ENCODE measurements at places on chromosomes 1 and 21.
A peak's percentile ranks its signal among the peaks of the same experiment; 100 is the strongest.

DNA sequence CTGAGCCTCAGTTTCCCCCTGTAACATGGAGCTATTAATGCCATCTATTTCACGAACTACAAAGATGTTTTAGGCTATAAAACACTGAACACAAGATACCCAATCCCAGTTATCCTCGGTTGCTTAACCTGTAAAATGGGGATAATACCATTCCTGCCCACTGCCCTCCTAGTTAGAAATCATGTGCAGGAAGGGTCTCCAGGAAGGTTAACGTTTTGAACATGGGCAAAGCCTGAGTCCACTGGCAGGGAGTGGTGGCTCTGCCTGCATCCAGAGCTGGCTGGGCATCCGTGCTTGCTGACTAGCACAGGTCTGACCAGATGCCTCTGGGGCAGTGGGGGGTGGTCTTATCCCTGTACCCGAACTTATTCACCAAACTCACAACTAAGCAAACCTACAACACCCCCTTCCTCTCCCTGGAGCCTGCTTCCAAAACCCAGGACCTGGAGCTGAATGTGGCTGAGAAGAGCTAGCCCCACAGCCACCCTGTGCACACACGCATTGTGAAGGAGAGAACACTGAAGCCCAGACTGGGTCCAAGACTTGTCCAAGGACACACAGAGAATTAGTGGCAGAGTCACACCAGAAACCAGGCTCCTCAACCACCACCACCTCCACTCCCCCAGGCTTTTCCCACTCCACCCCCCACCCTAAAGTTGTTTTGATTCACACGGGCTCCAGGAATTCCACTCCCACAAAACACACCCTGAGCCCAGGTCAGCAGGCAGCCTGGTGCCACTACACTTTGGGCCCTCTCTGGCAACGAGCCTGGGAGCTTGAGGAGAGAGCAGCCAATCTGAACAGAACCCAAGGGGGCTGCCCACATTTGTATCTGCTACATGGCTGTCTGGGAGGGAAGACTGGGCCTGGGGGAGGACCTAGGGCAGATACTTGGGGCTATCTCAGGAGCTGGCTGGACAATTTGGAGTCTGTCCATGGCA is 1.6 kb downstream of the E2F2 start:
- DNase-seq = no peak

DNA sequence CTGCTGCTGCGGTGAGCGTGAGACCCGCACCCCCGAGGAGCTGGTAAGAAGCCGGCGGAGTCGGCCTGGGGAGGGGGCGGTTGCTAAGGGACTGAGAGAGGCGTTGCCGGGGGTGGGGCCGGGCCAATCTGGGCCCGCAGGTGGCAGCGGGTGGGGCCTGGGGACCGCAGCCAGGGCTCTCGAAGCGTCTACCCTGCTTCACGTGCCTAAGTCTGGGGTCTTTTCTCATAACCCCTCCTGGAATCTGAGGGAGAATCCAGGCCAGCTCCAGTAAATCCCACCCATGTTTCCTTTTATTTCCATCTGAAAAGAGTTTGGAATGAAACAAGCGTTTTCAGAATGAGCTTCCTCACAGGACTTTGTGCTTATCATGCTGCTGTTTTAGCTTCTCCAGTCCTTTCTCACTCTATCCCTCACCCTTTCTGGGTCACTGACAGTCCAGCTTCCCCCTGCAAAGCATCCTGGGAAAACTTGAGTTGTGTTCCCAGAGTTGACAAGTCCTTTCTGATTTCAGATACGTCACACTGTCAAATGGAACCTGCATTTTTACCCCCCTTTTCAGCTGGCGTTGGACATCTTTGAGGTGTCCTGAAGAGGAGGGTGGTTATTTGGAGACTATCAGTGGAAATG is 431 bp downstream of the CLCN6 start:
- DNase-seq = peak; percentile 48

DNA sequence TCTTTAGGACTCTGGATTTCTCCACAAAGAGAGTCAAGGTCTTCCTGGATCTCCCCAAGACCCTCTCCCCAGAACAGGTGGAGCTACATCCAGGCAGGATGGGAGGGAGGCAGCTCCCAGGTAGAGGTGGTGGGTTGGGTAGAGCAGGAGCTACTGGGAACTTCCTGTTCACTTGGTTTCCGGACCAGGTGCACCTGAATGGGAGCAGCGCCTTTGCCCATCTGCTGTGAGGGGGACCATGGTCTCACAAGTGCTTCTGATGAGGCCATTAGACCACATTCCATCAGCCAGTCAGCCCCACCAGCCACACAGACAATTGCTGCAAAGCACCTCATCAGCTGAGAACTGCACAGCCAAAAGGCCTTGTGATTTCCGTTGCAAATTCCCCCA is 188.8 kb downstream of the MATN1 start:
- no peak for DNase-seq

DNA sequence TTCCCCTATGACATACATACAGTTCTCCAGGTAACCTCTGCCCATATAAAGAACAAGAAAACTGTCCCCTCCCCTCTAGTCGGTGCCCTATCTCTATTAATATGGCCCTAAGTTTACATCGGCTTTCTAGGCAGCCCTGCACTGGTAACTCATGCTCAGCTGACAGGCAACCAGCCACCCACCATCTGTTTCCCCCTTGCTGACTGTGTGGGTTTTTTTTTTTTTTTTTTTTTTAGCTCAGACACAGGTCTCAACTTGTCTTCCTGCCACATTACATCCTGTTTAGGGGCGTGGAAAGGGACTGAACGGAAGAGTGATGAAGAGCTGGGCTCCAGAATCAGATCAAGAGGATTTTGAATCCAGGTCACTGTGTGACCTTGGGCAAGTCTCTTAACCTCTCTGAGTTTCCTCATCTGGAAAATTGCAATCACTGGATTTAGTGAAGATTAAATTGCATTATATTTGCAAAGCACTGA is 14.0 kb downstream of the LAPTM5 start:
- DNase-seq = peak; percentile 48

DNA sequence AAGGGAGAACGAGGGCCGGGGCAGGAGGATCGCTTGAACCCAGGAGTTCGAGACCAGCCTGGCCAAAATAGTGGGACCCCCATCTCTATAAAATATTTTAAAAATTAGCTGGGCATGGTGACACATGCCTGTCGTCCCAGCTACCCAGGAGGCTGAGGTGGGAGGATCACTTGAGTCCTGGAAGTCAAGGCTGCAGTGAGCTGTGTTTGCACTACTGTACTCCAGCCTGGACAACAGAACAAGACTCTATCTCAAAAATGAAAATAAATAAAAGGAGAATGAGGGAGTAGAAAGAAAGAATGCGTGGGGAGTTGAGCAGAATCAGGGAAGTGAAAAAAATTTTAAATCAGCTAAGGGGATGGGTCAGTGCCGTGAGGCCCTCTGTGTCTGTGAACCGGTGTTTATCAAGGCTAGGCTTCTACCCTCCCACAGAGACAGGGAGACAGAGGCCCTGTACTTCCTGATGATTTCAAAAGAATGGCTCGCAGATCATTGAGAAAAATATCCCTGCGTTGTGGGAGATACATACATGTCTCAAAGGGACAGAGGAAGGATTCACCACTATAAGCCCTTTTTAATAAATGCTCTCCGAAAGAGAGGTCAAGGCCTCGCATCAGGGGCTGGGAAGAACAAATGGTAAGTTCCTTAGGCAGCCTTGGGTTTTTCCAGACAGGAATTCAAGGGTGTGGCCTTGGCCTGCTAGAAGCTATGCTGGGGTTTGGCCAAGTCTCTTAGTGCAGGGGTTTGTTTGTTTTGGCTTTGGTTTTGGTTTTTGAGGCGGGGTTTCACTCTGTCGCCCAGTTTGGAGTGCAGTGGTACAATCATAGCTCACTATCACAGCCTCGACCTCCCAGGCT is 20.7 kb downstream of the IL10RB start:
- no peak for DNase-seq

DNA sequence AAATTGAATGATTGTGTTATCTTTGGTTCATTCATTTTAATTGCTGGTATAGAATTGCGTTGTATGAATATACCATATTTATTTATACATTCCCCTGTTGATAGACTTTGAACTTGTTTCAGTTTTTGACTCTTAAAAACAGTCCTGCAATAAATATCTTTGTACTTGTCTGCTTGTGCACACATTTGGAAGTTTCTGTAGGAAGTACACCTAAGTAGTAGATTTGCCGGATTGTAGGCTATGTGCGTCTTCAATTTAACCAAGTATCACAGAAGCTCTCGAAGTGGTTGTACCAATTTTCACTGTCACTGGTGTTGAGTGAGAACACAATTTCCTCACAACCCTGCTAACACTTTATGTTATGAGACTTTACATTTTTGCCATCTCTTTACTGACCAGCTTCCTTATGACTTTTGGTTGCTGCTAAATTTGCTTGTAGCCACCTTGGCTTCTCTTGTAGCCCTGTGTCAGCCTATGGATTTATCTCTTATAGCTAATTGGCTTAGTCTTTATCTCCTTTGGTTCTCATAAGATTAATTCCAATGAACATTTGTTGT is 2.2 kb downstream of the TTC3 start:
- no peak for DNase-seq

- no peak for DNase-seq
Observed at GRCh38 chr1:236363237-236363636, 30.8 kb upstream of the EDARADD start.

DNA sequence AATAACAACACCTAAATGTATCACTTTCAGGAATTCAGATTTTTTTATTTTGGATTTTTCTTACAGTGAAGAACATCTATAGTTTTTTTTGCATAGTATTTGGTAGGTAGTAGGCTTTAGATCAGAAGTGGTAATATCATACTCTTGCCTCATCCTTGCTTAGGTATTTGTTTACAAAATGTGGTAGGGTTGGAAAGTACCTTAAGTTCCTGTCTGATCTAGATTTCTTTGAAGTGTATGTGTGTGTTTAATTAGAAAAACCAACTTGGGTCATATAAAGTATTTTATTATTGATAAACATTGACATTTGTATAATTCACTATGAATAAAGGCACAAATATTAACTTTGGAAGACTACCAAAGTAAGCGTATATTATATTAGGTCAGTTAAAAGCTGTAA is 85.3 kb upstream of the GPR88 start:
- DNase-seq = no peak

GRCh38 chr1:22914633-22915217 is 57.9 kb downstream of the LACTBL1 start:
- DNase-seq = no peak

GRCh38 chr1:172414331-172414730 is 6.2 kb upstream of the C1orf105 start:
- no peak for DNase-seq

DNA sequence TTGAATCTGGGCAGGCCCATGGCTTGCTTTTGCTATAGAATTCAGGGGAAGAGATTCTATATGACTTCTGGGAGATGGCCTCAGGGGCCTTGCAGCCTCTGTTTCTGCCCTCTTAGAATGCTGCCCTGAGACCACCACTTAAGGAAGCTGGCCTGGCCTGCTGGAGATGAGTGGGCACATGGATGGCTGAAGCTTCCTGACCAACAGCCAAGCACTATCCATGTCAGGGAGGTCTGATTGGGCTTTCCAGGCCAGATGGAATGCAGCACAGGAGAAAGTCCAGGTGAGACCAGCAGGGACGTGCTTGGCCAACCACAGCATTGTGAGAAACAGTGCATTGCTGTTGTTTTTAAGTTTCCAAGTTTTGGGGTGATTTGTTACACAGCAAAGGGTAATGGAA is 308.1 kb downstream of the PTPRU start:
- DNase-seq = no peak

DNA sequence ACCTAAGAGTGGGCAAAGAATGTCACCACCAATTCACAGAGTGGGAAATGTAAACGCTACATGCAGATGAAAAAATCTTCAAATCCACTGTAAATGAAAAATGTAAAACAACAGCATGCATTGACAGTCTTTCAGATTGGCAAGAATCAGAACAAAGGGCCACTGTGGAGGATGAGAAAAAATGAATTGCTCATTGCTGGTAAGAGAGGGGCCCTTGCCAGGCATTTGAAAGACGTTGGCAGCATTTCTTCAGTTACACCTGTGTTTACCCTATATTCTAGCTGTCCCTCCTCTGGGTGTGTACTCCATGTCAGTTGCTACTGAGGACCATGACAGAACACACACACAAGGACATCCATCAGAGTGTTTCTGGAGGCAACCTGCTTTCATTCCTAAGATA is 25.8 kb upstream of the AADACL3 start:
- DNase-seq = peak; percentile 3

DNA sequence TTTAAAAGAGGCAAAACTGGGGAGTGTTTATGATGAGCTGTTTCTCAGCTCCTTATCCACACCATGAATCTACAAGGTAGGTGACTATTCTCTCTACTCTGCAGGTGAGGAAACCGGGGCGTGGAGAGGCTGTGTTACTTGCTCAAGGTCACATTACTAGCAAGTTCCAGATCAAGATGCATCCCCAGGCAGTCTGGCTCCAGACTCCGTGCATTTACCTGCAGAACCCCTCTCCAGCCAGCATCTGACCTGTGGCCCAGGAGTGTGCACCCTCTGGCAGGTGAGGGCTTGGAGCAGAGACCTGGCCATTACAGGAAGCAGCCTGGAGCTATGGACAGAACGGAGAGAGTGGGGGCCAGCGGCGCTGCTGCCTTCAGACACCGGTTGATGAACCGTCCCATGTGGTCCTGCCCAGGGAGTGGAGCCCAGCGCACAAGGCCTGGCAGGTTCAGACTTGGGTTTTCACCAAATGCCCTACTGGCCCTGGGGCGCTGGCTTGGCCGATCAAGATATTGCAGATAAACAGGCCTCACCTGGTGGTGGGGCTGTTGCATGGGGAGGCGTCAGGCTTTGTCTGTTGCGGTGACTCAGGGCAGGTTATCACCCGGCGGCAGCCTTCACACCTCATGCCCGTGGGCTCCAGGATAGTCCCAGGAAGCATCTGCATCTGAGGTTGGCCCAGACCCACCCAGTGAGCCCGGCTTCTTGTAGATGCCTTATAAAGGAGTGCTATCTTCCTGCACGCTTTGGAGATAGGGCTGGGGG is 29.2 kb upstream of the WNT4 start:
- no peak for DNase-seq

- DNase-seq = no peak
Observed at GRCh38 chr1:30229557-30229956, 493.8 kb downstream of the MATN1 start.

DNA sequence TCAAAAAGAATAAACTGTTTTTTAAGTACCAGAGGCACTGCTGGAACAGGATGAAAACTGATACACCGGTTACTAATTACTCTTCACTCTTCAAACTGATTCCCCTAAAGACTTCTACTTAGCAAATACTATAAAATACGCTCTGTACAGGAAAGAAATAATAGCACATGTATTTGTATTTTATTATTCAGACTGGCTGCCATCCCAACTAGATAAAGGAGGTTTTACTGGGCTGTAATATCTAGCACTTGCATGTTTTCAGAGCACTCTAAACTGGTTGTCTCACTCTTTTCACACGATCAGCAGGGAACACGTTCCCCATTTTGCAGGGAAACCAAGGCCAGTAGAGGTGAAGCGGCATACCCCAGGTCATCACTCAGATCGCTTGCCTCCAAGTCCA is 9.2 kb downstream of the SMIM12 start:
- no peak for DNase-seq

- peak; percentile 65 for DNase-seq
Observed at GRCh38 chr1:205375835-205376545, 19.3 kb upstream of the KLHDC8A start.
